ENCODE measurements at places on chromosomes 2 and 18.

DNA sequence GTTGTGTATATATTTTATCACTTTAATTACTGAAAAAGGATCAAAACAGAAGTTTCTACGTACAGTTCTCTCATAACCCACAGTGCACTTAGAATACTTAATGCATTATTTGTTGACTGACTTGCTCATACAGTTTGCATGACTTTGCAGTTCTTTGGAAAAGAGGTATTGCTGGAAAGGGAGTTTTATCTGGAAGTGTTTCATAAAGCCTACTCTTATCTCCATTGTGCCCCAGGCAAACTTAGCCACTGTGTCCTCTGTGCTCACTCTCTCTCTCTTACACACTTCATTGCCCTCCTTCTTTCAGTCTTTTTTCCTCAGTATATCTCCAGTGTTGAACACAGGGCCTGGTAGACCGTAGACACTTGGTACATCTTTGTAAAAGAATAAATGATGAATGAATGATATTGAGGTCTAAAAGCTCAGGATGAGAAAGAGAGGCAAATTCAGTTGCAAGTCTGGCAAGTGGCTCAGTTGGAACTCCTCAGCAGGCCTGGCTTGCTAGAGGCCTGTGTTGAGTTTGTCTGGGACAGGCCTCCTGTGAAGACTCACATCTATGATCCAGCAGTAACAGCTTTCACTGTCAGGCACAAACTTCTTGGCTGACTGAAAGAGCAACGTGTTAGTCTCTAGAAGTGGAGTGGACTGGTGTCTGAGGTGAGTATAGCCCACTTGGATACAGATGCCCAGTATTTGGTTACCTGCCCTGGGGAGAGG is 56.1 kb downstream of the SETBP1 start:
- no peak for DNase-seq

GRCh38 chr2:95734976-95735890 is 143.4 kb downstream of the TRIM43 start:
- DNase-seq = no peak

DNA sequence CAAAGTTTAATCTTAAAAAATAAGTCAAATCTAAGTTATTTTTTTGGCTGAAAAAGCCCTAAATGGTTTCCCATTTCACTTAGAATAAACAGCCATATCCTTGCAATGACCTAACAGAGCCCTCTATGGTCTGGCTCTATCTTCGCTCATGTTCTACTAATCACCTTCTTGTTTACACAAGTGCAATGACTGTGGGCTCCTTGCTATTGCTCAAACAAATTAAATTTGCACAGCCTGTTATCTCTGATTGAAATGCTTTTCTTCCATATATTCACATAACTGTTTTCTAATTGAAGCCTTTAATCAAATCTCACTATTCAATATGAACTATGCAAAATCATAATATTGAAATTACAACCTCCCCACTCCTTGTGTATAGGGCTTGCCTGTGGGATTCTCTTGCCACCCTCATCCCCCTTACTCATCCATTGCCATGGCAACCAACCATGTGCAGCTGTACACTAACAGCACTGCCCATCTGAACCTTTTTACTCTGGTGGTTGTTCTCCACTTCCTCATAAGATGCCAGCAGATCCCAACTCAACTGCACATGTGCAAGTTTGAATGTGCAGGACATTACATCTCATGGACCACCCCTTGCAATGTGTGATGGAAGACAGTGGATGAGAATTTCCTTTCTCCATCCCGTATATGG is 1083.2 kb downstream of the SOCS6 start:
- no peak for DNase-seq

DNA sequence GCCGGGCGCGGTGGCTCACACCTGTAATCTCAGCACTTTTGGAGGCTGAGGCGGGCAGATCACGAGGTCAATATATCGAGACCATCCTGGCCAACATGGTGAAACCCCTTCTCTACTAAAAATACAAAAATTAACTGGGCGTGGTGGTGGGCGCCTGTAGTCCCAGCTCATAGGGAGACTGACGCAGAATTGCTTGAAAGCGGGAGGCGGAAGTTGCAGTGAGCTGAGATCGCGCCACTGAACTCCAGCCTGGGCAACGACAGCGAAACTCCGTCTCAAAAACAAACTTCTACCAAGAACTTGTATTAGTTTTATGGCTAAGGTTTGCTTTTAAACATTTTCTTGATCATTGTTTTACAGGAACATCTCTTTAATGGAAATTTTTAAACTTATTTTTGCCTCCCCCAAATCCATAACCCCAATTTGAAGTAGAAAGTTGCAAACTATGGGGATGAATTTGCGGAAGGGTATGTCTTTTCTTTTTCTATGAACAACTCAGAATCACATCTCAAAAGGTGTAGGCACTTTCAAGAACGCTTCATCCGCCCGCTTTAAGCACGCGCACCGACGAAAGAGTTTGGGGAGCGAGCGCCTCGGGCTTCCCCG is 46.8 kb upstream of the PTMA start:
- no peak for DNase-seq

- no peak for DNase-seq
These were observed 96.5 kb upstream of the PIEZO2 start for GRCh38 chr18:11245879-11246278.

- DNase-seq = peak; percentile 7
These were observed 174.0 kb upstream of the SLC14A2 start for GRCh38 chr18:45441110-45441847.

Measured in iris pigment epithelial cell (primary cell).